ENCODE measurements at places on chromosomes 6 and 20. TPM values are rescaled to one million over a fixed set of nuclear protein-coding genes. Genes with fewer than 3 reads are reported as not detected.

- no peak for DNase-seq
Measured at GRCh38 chr6:96837081-96837971, at the start of gene GPR63. GPR63 (minus strand) TSS chr6:96837477; CDS start chr6:96799731, 37,746 bp downstream.

DNA sequence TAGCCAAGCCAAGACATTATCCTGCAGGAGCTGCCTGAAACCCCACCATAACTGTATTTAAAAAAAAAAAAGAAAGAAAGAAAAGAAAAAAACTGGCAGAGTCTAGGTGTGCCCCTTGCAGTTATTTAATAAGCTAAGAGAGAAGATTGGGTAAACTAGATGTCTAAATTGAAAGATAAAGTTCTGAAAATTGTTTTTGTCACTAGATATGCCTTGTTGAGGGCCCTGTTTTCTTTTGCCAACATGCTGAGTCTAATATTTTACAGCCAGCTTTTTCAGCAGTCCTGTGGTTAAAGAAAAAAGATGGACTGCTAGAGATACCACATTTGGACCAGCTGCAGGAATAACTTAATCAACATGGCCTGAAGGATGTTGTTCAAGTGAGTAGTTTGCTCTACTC is 116.3 kb upstream of the TCF21 start:
- no peak for DNase-seq

- no peak for DNase-seq
Measured at GRCh38 chr6:108557494-108558371, 3.0 kb upstream of the FOXO3 start.

GRCh38 chr6:163298079-163298830 is 116.3 kb upstream of the QKI start:
- no peak for DNase-seq

DNA sequence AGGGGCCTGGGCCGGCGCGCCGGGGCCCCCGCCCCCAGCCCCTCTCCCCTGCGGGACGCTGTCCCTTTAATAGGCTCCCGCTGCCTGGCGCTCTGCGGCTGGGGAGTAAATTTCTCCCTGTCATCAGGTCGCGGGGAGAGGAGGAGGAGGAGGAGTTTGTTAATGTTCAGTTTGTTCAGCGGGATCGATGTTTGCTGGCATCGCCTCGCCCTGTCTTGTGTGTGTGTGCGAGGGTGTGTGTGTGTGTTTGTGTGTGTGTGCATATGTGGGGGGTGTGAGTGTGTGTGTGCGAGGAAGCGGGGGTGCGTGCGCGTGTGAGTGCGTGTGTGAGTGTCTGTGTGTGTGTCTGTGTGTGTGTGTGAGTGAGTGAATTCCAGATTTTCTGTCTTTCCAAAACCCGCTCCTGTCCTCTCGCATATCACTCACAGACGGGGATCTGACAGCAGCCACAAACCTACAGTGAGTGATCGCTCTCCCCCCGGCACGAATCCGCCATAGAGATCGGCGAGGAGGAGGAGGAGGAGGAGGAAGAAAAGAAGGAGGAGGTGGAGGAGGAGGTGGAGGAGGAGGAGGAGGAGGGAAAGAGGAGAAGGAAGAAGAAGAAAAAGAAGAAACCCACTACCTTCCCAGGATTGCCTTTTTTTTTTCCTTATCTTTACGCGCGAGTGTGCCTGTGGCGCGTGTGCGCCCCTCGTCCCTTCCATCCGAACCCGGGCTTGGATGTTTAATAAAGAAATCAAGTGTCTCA is at the start of gene TSHZ2:
TSHZ2 (plus strand) TSS at position 169 of the 748 bp plus-strand sequence. CDS start 936 bp downstream, outside the sequence.
- DNase-seq = no peak

GRCh38 chr20:40724566-40724965 is 35.5 kb upstream of the MAFB start:
- DNase-seq = no peak

- DNase-seq = no peak
Measured at GRCh38 chr6:160408528-160408927, 60.4 kb downstream of the SLC22A3 start.

DNA sequence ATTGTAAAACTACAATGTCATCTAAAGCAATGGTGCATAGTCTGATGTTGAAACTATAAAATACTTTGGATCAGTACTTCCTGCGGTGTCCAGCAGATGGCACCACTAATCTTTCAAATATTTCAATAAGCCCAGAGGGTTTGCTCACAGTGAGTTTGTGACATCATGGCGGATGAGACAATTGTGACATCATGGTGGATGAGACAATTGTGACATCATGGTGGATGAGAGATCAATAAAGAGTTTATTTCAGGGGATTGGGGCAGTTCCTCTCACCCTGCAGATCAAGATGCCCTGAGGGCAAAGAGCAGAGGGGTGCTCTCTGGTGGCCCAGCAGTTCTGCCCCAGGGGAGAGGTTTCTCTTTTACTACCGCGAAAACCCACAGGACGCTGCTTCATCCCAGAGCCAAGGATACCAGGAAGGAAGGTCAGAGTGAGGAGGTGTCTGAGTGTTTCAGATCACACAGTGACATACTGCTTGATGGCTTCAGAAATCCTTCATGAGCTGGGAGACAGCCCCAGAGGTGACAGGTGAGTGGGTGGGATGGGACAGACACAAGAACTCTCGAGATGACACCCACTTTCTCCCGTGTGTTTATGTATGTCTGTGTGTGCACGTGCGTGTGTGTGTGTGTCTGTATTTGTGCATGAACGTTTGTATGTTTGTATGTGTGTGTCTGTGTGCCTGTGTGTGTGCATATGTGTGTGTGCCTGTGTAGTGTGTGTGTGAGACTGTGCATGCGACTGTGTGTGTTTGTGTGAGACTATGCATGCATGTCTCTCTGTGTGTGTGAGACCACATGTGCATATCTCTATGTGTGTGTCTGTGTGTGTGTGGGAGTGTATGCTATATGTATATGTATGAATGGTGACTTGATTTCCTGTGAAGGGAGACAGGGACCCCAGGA is 7.3 kb upstream of the ULBP2 start:
- DNase-seq = peak; percentile 39

GRCh38 chr6:113758826-113759574 is 98.1 kb upstream of the MARCKS start:
- no peak for DNase-seq

GRCh38 chr6:158040051-158040803 is 58.6 kb downstream of the SYNJ2 start:
- DNase-seq = no peak

DNA sequence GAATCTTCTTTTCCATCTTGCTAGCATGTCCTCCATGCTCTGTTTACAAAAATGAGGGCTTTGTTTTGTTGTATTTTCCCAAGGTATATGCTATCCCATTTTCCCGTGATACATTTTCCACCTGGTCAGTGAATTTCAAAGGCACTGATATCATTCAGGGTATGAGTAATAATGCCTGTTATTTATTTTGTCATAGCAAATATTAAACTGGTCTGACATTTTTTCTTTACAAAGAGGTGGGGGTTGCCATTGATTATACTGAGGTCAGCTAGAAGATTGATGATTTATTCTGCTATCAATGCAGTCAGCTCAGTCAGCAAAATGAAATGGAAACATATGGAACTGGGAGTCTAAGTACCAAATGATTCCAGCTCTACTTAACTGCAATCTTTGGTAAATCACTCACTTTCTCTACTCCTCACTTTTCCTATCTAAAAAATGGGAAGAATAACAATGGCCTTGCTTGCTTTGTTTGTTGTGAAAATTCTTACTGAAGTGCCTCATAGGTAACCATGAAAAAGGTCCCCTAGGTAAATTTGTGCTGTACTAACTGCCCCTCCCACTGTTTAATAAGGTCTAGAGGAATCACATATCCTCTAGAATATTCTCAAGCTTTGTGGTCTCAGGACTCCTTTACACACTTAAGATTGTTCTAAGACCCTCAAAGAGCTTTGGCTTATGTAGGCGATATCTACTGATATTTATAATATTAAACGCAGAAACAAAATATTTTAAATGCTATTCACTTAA is 64.0 kb downstream of the ARHGAP18 start:
- DNase-seq = no peak

DNA sequence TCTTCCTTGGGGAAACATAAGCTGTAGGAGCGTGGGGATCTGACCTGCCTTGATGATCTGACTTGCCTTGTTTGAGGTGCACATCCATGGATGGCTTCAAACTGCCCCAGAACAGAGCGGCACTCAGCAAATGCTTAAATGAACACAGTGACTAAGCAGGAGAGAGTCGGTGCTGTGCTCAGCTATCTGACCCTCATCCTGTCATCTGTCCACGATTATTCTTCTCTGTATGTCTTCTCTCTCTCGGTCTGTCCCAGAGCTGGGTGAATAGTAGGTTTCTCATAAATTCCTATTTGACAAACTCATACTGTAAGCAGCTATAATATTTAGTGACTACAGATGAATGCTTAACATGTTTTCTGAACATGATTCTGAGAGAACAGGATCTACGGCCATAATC is 37.3 kb downstream of the TRAM2 start:
- no peak for DNase-seq

- DNase-seq = peak; percentile 79
Measured at GRCh38 chr6:21588481-21589351, 4.8 kb upstream of the SOX4 start.

DNA sequence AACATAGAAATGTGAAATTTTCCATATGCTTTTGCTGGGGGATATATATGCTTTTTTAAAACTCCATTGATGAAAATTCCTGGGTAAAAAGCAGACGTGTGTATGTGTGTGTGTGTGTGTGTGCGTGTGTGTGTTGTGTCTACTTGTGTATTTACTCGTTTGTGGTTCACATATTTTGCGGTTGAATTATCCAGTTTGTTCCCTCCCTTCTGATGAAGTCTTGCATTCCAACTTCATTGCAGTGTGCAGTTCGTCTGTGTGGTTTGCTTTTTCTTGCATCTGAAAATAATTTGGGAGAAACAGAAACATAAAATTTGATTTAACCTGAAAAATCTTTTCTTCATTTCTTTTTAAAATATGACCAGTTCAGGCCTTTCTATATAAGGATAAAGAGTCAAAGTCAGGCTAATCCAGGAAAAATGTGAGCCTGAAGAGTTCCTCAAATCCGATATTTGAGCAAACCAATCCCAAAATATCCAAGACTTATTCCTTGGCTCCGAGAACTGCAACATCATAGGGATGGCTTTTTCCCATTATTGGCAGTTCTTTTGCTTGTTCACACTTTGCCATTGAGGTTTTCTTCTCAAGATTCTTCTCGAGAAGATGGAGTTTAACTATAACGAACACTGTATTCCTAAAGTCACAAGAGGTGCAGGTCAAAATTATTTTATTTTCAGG is 202.2 kb upstream of the CCN2 start:
- DNase-seq = no peak

DNA sequence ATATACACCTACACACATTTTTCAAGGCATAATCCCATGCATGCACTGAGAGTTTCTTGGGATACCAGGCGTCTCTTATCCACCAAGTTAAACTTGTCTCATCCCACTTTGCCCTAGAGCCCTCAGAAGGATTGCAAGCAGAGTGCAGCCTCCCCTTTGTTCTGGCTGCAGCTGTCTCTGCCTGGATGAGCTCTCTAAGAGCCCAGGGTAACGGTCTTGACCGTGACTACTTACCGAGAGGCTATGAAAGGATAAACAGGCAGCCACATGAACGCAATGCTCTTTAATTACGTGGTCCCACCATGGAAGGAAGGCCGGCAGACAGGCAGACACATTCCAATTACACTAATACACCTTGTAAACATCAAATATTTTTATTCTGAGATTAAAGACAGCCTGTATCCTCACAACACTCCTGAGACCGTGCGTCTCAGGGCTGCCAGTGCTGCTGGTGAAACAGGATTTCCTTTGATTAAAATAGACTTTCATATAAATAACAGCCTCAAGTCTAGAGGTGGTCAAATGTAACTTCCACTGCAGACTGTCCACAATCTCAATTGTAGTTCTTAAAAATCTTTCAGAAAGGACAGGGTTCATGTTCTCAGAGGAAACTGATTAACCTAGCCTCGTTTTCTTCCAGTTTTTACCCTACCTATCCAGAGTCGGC is 210.0 kb upstream of the PRDM1 start:
- DNase-seq = no peak

DNA sequence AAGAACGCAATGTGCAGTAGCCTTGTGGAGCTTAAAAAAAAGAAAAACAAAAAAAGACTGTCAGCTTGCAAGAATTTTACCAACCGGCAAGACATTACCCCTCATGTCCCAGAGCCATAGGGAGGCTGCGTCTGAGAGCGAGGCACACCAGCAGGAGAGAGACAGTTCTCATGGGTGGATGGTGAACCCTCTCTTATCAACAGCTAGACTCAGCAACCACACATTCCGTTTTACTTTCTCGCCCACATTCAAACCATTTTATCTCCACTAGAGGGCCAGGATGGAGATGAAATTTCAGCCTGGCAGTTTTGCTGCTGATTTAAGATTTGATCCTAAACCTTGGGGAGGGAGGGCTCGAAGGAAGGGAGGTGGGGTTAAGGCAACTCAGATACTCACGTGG is 247.0 kb downstream of the ATXN1 start:
- DNase-seq = no peak

GRCh38 chr6:155317186-155317585 is 2.9 kb upstream of the TFB1M start:
- DNase-seq = no peak

DNA sequence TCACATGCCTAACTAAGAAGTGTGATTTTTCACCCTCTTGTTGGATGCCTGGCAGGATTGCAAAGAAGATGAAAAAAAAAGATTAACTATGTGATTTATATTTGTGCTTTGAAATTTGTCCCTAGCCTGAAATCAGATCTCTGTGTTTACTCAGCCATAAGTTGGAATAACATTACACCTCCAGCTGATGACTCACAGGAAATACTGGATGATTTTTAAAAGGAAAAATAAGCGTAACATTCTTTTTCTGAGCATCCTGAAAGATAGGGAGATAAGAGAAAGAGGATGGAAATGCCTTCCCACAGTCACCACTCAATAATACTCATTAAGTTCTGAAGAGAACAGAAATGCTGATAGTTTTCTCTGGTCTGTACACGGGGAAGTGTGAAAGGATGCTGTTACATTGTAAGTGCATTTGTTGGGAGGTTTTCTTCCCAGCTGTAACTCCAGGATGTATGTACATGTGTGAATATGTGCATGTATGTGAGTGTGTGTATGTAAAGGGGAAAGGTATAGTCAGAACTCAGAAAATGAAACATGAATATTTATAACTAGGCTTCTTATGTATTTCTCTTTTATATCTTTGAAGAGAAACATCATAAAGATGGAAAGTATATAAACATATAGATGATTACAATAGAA is 37.4 kb upstream of the RIPPLY2 start:
- DNase-seq = no peak

DNA sequence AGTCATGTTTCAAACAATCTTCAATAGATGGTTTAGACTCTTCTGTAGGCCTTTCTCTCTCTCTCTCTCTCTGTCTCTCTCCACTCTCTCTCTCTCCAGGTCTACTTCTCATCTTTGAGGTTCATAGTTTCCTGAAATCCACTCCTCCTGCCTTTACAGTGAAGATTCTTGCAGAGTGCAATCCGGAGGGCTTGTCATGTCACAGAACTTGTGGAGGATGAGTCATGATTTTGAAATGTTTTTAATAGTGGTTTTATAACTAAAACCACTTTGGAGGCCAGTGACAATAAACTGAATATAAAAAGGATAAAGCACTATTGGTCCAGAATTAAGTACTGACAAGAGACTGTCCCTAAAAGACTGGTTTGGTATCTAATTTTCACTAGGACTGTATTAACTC is 156.3 kb downstream of the KIF6 start:
- DNase-seq = no peak

Gene ZFP57
- 1.4 TPM for total RNA-seq

Gene CTCFL
- total RNA-seq = 0.07 TPM

Gene PRL
- total RNA-seq = not detected

Gene SLC22A2
- not detected for total RNA-seq

Gene NKX2-4
- total RNA-seq = not detected

Gene F13A1
- total RNA-seq = 5.4 TPM

Gene FKBP1C
- total RNA-seq = 0.58 TPM

Gene NCR2
- total RNA-seq = not detected

Gene CCM2L
- not detected for total RNA-seq

Gene ARFGEF3
- total RNA-seq = 9.5 TPM

Gene LZTS3
- 3.1 TPM for total RNA-seq

Gene NNAT
- 65.2 TPM for total RNA-seq
